Fibroblast of skin of right biceps (primary cell): ENCODE measurements at places on chromosomes 16 and 17.

DNA sequence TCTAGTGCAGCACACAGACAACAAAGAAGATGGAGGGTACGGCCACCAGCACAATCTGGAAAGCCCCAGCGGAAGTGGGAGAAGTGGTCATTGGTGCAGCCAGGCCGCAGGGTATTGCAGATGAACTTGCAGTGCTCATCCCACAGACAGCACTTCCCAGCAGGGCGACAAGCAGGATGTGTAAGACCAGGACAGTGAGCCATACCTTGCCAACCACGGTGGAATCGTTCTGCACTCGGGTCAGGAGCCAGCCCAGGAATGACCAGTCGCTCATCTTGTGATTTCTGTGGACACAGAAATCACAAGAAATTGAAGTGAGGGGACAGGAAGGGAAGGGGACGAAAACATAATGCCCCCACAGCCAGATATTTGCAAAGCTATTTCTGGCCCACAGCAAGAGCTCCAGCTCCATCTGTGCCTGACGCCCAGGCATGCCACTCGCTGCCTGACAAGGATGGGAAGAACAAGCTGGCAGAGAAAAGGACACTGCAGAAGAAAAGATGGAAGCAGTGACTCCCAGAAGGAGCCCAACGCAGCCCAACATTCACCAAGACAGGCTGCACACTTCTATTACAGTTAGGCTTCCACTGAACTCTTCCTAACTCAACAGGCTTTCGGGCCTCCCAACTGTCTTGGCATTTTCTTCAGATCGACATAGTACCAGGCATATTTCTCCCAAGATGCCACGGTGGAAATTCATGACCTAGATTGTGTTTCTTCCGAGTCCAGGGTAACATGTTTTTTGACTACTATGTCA lies 17.5 kb upstream of the MYO18A start:
- DNase-seq = no peak

DNA sequence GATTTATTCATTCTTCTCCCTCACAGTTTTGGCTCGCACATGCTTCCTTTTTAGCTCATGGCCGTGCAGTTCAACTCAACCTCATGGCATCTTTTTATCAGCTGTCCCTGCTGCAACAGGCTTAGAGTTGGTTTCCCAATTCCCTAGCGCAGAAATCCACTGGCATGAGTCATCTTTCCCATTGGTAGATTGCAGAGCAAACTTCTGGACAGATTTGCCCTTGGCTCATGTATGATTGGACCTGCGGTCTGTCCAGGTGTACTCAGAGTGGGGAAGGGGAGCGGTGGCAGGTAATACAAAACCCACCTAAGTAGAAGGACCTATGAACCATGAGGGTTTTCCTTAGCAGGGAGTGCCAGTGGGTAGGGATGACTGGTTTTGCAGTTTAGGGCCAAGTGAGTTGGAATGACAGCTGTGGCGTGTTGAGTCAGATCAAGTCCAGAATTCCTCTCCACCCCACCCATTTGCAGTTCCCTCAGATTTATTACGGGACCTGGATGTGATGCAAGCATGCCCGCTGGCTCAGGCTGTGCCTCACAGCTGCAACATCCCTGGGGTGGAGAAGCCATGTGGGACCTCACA lies 584.7 kb downstream of the WWOX start:
- peak; percentile 95 for DNase-seq

- no peak for DNase-seq
Measured at GRCh38 chr17:3636908-3637373, 381 bp downstream of the CTNS start.

DNA sequence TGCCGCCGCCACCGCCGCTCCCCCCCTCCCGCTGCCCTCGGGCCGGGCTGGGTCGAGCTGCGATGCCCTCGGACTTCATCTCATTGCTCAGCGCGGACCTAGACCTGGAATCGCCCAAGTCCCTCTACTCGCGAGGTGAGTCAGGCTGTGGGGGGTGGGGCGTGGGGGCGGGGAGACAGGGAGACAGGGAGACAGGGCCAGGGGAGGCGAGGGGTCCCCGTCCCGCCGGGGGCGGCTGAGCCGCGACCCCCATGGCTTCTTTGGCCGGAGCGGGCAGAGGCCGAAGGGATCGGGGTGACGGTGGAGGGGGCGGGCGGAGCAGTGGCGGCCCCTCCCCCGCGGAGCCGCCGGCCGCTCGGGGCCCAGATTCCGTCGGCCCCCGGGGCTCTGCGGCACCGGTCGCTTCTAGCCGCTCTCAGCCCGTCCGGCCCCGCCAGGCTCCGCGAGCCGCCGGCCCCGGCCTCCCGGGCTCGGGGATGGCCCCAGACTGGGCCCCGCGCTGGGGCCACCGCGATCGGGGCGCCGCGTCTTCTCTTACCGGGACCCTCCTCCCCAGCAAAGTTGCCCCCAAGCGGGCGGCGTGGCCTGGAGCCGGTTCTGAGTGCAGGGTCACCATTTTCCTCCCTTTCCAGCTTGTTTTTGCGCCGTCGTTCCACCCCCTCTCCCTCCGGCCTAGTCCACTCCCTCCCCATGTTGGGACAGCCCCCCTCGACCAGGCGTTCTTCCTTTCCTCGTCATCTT lies 644 bp downstream of the NFAT5 start:
- DNase-seq = peak; percentile 80

DNA sequence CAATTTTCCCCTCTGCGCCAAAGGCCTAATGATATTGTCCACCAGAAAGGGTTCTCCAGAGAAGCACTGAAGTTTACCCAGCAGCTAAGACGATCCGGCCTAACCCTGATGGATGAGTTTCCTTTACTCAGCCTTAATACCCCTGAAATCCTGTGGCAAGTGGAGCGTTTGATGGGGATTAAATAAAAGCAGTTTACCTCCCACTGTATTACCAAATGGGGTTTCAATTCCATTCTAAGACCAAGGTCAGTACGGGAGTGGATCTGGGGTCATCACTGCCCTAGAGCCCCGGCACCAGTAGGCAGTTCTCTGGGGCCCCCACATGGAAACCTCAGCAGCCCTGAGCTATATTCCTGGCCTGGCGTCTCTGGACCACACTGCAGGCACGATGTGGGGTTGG lies 97.1 kb upstream of the NOL11 start:
- DNase-seq = no peak

DNA sequence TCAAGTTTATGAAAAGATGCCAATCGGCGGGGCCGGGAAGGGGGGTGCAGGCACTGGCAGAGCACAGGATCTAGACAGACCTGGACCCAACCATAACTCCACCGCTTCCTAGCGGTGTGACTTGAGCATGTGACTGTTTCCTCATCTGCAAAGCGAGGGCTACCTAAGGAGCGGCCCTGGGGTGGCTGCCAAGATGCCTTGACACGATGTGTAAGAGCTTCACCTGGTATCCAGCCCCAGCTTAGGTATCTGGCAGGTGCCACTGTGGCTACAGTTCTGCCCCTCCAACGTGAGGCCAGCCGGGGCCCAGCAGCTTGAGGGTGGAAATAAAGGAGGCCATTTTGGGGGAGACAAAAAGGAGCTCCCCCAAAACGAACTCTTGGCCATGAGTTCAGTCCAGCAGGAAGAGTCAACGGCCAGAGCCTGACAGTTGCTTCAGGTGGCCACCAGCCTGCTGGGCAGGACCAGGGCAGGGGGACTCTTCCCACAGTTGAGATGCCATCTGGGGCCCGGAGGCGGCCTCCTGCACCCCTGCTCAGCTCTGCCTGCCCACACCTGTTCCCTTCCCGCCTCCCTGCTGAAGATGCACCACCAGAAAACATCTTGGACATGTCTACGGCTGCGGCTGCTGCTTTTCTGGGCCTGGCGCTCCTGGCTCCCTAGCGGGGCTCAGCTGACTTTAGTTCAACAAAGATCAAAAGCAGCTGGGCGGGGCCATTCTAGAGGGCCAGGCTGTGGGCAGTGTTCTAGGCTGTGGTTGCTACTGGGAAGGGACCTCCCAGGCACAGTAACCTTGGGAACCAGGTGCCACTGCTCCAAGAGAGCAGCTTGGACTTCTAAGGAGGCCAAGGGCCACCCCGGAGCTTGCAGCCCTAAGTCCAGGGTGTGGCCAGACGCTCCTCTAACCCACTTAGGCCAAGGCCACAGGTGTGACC lies 3.4 kb upstream of the MTSS2 start:
- no peak for DNase-seq

GRCh38 chr17:70184770-70185169 lies 15.4 kb downstream of the KCNJ2 start:
- peak; percentile 75 for DNase-seq

DNA sequence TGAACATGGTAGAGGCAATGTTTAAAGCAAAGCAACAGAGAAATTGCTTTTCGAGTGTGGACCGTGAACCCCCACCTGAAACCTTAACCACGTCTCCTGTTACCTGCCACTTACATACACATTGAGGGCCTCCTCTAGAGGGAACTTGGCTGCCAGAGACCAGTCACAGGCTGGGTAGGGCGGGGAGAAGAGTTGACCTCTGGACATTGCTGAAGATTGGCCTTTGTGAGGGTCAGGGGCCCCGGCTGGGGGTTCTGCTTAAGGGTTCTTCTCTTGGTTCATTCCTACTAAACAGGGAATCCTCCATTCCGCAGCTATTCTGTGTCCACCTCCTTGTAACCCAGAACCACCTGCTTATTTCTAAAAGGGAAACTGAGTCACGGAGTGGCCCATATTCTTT lies 53.8 kb downstream of the IRX6 start:
- DNase-seq = no peak

GRCh38 chr17:5794881-5795506 lies 210.7 kb upstream of the NLRP1 start:
- DNase-seq = no peak

DNA sequence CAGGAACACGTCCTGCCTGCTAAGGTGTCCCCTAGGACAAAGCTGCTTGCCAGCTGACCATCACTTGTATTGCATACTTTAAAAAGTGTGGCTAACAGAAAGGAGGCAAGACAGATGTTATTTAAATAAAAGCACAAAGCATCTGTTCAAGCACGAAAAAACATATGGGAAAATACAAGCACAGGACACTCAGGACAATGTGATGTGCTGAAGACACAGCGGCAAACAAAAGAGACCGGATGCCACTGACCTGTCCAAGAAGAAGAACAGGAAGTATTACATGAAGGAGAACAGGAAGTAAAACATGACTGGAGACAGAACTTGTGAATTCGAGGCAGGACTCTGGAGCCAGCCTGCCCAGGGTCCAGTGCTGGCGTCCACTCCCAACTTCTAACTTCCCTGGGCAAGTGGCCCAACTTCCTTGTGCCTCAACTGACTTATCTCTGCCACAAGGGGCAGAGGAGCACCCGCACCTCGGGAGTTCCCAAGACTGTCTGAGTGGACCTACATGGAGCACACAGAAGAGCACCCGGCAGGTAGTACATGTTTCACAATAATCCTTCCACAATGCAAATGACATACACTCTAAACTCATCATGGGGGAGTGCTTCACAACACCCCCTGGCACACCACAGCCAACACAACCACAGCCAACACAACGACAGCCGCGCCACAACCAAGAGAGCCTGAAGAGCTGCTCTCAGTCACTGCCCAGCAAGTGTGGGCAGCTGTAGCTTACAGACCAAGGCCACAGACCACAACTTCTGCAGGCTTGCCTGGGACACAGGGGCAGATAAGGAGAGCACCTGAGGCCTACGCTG lies 36.6 kb downstream of the ANKRD11 start:
- DNase-seq = no peak

DNA sequence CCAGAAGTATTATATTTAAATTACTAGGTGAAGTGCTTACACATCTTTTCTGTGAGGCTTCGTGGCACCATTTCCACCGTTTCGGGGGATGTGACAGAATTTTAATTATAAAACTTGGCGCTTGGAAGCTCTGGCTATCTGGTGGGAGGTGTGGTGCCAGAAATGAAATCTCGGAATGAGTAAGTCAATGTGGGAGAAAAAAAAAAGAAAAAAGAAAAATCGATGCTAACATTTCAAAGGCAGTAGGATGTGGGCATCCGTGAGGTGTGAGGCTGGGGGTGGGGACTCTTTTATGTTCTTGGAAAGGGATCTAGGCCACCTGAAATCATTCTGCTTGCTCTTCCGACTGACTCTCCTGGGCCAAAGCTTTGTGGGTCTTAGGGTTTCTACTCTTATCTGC lies 21.9 kb downstream of the CPPED1 start:
- DNase-seq = no peak

GRCh38 chr16:64162613-64163375 lies 959.1 kb downstream of the CDH11 start:
- DNase-seq = no peak

GRCh38 chr17:69954241-69954925 lies 120.6 kb upstream of the KCNJ16 start:
- no peak for DNase-seq

DNA sequence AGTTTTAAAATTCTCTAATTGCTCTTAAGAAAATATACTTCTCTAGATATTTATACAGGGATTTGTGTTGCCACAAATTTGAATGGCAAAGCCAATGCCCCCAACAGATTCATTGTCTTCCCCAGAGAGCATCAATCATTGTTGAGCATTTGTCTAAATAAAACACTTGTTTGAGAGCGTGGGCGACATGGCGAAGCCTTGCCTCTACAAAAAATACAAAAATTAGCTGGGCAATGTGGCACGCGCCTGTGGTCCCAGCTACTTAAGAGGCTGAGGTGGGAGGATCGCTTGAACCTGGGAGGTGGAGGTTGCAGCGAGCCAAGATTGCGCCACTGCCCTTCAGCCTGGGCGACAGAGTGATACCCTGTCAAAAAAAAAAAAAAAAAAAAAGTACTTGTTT lies 13.4 kb upstream of the SRSF1 start:
- no peak for DNase-seq

DNA sequence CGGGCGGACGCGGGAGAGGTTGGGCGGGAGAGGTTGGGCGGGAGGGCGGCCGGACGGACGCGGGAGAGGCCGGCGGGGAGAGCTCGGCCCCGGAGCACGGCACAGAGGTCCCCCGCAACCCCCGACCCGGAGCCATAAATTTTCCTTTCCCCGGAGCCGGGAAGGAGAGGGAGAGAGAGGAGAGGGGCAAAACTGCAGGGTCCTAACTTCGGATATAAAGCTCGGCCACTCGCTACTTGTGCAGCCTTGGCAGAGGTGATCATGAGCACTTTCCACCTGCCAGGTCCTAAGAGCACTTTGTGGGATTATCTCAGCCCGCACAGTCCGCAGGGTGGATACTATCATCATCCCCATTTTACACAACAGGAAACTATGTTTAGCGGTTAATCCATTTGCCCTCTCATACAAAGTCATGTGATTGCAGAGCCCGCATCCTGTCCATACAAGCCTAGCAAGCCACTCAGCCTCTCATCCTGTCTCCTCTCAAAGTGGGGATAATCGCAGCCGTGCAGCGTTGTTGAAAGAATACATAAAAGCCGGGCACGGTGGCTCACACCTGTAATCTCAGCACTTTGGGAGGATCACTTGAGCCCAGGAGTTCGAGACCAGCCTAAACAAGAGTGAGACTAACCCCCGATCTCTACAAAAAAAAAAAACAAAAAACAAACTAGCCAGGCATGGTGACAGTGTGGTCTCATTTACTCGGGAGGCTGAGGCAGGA lies 780 bp upstream of the DCAKD start:
- DNase-seq = peak; percentile 30

- DNase-seq = no peak
Measured at GRCh38 chr16:52707676-52708337, 160.9 kb upstream of the TOX3 start.

GRCh38 chr16:72120026-72120425 lies 26.4 kb downstream of the DHX38 start:
- DNase-seq = no peak

GRCh38 chr17:30323262-30323894 lies 10.5 kb downstream of the TMIGD1 start:
- DNase-seq = no peak
